Activated naive CD4-positive, alpha-beta T cell (primary cell): ENCODE measurements at places on chromosomes 7 and 10.

- DNase-seq = no peak
Observed at GRCh38 chr7:2849941-2850766, 6.0 kb upstream of the GNA12 start.

- no peak for DNase-seq
Observed at GRCh38 chr10:58023341-58024073, 244.2 kb downstream of the IPMK start.

DNA sequence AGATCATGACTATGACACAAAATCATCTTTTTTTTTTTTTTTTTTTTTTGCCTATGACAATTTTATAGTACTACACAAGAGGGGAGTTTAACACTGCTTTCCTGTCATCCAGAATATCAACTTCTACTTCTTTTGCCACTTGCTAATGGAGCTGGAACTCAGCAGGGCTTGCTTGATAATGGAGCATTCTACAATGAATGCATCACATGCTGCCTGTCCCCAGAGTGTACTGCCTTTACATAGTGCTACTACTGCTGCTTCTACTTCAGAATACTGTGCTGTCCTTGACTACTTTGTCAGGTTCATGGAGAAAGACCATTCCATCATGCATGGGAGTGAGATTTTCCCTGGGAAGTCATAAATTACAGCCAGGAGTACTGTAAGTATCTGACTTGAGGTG is 338.6 kb upstream of the SEMA3A start:
- DNase-seq = no peak

DNA sequence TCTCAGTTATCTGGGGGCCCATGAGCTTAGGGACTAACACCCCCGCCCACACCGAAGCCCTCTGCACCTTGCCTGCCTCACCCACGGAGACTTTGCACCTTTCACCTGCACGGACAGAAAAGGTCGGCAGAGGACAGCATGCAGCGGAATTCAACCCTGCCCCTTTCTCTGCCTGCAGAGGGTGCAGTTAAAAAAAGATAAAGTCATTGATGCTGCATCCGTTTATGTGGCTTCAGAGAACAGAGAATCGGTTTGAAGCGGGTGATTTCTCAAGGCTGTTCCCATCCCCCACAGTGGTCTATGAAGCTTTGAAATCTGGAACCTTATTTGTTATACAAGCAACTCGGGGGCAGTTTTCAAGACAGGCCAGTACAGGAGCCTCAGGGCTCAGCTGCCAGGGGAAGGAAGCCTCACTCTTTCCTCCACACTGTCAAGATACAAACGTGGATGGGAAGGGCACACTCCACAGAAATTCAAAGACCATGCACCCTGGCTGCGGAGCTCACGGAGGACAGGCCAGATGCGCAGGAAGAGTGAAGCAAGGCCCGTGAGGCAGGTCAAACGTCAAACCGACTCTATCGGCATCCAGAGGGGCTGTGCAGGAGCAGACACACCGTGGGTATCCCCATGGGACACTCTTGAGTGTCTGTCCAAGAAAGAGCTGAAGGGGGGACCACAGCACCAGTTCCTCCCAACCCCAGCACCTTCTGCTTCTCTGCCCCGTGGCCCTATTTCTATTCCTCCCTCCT is 66.3 kb downstream of the INSIG1 start:
- DNase-seq = no peak

DNA sequence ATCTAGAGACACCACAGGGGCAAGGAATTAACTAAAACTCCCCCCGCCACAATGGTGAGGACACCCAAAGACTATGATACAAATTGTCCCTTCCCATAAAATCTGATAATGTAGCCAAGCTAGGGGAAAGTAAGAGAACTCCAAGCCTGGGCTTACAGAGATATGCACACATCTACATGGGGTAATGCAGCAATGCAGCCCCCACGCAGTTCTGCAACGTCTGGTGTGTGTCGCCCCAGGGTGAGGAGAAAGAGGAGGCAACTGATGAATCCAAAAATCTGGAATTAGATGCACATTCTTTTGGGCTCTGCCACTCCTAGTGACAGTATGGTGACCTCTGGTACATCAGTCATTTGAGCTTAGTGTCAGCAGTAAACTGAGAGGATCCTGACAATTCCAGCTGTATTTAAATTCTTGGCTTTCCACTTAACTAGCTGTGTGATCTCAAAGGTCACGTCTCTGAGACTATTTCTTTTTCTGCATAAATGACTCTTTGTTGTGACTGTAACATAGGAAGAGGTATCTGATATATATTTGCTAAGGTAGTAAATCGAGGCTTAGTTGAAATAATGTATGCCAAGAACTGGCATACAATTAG is 51.5 kb downstream of the PIP4K2A start:
- DNase-seq = no peak
